Body of pancreas (tissue), 4 donors: ENCODE measurements at places on chromosomes 5 and 9.

GRCh38 chr5:142896325-142897007, 126.3 kb downstream of the ARHGAP26 start:
- no peak for DNase-seq

GRCh38 chr5:116455061-116455460, 119.6 kb downstream of the SEMA6A start:
- DNase-seq: no peak

GRCh38 chr5:72814104-72814503, 2.4 kb upstream of the TNPO1 start:
- no peak for DNase-seq

DNA sequence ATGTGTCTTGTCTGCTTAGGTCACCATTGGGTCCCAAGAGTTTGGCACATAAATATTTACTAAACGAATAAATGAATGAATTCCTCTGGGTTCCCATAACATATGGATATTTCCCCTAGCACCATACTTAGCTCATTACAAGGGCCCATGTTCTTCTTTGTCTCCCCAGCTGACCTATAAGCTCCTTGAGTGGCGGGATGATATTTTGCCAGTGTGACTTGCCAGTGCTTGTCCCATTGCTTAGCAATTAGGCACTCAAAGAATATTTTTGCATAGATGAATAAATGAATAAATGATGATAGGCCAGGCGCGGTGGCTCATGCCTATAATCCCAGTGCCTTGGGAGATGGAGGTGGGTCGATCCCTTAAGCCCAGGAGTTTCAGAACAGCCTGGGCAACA, 16.9 kb upstream of the CTNNA1 start:
- DNase-seq: no peak

DNA sequence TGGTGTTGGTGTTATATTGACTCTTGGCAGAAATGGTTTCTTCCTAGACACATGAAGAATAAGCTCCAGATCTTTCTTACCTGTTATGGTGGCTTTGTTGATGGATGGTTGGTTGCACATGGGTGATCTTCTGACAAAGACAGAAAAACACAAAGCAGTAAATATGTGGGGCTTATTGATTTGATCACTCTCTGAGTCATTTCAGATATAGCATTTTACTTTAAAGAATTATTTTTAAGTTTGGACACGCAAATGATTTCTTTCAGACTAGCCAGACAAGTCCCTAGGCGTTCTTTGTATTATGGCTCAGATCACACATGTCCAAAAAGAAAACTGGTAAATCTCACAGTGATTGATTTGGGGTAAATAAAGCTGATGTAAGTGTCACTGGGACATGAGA, 597.6 kb downstream of the RAB3C start:
- no peak for DNase-seq

DNA sequence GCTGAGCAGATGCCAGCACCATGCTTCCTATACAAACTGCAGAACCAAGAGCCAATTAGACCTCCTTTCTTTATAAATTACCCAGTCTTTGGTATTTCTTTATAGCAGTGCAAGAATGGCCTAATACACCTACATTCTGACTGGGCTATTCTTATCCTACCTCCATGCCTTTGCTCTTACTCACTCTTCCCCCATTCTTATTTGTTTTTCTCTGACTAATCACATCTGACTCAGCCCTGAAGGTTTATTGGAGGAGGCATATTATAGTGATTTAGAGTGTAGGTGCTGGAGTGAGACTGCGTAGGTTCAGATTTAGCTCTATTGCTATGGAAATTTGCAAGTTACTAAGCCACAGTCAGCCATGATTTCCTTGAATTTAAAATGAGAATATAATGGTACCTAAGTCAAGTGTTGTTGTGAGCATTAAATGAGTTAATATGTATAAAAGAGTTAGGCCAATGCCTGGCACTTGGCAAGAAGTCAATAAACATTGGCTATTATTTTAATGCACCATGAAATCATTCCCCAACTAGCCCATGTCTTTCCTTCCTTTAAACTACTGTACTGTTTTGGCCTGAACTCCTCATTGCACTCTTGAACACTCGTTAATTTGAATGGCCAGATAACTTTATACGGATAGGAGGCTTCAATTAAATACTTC, 531.2 kb upstream of the ZNF608 start:
- DNase-seq: no peak

- no peak for DNase-seq
Measured at GRCh38 chr9:5631026-5631425, 2.1 kb downstream of the RIC1 start.

- no peak for DNase-seq
Measured at GRCh38 chr9:36937346-36937745, 96.7 kb downstream of the PAX5 start.

GRCh38 chr9:61671276-61671973, 481.6 kb downstream of the SPATA31A7 start:
- no peak for DNase-seq

DNA sequence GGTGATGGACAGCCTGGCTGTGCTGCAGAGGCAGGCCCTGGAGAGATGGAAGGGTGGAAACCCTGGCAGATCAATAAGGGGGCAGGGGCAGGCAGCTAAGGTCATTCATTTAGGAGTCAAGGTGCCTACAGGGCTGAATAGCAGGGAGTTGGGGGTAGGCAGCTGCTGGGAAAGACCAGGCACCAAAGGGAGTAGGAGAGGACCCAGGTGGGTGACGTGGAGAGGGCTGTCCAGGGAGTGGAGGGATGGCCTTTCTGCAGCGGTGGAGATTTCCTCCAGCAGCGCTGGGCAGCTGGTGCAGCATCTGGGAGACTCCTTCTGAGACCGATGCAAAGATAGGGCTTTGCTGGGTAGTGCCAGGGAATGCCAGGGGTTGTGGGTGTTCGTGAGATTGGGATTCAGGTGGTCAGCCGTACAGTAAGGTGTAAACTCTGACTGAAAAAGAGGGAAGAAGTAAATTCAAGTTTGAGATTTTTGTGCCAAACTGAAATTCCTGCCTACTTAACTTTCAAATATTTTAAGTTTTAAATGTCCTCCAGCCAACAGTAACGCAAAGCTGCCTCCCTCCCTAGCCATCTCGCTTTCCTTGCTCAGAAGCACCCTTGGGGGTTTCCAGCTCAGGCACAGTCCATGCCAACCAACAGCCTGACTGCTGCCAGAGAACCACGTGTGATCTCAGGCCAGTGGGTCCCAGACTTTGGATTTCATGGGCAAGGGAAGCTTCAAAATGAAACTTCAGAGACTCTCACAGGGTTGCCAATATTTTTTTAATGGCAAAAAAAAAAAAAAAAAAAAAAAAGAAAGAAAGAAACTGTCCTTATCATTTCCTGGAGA, 18.6 kb upstream of the ANGPTL2 start:
- DNase-seq: no peak

DNA sequence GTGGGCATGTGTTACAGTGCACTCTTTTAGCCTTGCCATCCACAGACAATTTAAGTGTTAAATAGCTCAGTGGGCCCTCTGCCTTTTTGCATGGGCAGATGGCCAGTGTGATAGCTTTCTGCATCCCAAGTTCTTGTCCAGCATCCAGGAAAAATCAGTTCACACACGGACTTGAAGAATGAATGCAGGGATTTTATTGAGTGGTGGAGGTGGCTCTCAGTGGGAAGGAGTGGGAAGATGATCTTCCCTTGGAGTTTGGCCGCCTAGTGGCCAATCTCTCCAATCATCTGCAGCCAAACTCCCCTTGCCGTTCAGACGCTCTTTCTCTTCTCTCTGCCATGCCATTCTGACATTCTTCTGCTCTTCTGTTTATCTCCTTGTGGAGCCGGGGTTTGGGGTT, 322.4 kb upstream of the GRAMD2B start:
- no peak for DNase-seq

GRCh38 chr9:27367175-27367798, 70.3 kb upstream of the EQTN start:
- DNase-seq: no peak

DNA sequence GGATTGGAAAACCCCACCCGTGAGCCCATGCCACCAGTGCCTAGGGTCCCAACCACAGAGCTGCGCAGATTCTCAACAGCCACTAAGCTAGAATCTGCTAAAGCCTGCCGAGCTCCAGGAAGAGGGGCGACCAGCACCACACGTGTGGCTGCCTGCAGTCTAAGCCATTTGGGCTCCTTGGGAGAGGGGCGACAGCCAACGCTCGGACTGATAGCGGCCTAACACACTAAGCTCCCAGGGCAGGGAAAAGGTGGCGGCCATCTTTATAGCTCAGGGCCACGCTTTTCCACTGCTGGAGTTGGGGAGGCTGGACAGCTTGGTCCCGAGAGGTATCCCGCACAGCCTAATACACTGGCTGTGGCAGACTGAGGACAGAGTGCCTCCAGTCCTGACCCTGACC, 631.8 kb downstream of the CETN3 start:
- no peak for DNase-seq

- DNase-seq: no peak
Measured at GRCh38 chr9:94768766-94769165, 42.3 kb downstream of the AOPEP start.

DNA sequence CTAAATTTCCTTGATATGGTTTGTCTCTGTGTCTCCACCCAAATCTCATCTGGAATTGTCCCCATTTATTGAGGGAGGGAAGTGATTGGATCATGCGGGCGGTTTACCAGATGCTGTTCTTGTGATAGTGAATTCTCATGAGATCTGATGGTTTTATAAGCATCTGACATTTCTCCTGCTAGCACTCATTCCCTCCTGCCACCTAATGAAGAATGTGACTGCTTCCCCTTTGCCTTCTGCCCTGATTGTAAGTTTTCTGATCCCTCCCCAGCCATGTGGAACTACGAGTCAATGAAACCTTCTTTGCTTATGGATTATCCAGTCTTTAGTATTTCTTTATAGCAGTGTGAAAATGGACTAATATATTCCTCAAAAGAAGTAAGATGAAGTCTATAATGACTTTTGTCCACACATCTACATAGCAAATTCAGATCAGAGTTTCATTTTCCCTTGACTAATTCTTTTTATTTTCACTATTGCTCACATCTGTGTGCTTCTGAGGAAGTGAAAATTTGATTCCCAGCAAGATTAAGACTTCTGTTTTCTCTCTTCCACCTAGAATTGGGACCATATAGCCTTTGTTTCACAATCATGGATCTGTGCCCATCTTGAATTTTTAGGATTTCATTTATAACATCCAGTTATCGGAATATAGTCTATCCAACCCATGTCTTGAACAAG, 393.5 kb downstream of the DMAC1 start:
- DNase-seq: no peak

DNA sequence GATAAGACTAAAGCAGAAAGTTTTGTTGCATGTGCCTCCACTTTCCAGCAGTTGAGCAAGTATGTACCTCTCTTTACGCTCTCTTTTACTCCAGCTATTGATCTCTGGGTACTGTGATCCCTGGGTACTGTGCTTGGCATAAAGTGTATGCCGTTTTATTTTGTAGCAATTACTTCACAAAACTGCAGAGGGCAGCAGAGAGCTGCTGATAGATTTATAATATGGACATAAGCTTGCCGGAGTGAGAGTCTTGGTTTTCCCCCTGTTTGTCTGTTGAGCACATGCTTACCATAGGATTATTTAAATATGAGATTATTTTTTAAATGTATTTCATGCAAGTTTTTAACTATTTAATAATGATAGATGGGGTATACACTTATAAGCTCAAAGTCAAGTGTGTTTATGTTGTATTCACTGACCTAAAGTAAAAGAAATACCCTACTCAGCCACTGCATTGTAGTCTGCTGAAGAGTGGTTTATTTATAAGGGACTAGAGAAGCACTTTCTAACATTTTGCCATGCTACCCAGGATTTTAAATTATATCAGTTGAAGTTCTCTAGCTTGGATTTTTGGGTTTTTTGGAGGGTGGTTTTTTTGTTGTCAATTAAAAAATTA, 13.0 kb downstream of the TTC1 start:
- peak; percentile 65 for DNase-seq

- DNase-seq: no peak
Measured at GRCh38 chr5:170306381-170306831, 8.8 kb upstream of the LCP2 start.

- no peak for DNase-seq
Measured at GRCh38 chr5:161344234-161344633, 202.3 kb downstream of the GABRB2 start.

DNA sequence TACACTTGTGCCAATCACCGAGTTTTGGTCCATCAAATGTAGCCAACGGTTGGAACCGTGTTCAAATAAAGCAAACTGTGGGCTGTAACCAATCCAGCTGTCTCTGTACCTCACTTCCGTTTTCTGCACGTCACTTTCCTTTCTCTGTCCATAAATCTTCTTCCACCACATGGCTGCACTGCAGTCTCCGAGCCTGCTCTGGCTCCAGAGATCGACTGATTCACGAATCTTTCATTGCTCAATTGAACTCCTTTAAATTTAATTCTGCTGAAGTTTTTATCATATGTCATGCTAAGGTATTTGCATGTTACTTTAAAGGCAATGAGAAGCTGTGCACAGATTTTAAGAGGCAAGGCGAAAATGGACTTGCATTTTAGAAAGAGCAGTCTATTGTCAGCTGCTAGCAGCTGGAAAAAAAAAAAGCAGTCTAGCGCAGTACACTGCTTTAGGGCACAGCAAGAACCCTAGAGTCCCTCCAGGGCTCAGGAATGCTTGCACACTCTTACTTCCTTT, 13.2 kb downstream of the TTC39B start:
- DNase-seq: no peak

DNA sequence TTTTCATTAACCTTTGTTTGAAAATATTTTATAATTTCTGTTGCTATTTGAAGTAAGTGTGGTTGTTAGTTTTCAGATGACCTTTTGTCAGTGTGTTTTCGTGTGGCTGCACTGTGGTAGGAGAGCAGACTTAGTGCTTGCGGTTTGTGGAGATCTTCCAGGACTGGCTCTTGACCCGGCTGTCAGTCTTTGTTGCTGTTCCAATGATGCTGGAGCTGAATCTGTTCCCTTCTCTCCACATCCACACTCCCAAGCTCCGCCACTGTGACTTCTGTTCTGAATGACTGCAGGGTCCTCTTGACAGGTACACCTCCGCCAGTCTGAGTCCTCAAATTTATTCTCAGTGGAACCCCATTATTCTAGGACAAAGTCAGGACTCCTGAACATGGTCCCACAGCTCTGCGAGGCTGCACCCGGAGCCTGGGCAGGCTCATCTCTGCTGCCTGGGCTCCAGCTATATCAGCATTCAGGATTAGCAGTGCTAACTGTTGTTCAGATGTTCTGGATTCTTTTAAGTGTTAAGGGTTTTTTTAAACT, 126.0 kb downstream of the WNK2 start:
- no peak for DNase-seq

- no peak for DNase-seq
Measured at GRCh38 chr5:133266966-133267365, 215.2 kb downstream of the HSPA4 start.

GRCh38 chr9:27183701-27184100, 74.7 kb downstream of the TEK start:
- no peak for DNase-seq

DNA sequence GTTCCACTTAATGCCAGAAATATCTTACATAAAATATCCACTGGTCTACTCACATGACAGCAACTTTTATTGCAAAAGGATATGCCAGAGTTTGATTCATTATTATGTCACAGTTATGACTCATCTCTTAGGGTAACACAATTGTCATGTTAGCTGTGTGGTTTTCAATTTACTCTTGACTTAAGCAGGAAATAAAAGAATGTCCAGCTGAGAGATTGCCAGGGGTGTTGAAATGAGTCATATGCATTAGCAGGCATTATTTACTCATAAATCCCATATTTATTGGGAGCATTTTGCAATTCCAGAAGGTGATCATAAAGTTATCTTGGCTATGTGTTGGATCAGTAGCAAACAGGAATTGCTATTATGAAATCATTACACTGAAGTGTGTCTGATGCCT, 1164.6 kb upstream of the CDH18 start:
- no peak for DNase-seq

GRCh38 chr9:83403527-83404238, 134.5 kb downstream of the FRMD3 start:
- no peak for DNase-seq
